Activated CD8-positive, alpha-beta T cell treated with anti-CD3 and anti-CD28 coated beads for 36 hours (primary cell): ENCODE measurements at places on chromosomes 5 and 9.

DNA sequence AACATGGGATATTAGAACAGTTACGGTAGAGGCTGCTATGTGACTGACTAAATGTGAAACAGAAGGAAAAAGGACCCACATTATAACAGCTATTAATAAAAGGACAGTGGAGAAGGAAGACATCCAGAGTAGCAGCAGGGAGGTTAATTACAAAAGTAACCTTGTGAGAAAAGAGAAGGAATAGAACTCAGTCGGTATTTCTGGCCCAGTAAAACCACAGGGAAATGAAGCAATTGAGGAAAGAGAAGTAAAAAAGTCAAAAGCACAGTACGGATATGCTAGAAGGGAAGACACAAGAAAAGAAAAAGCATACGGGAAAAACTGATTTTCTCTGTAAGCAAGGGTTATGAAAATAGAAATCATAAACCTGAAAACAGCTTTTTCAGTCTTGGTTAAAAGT is 164.7 kb downstream of the RFX3 start:
- no peak for DNase-seq

DNA sequence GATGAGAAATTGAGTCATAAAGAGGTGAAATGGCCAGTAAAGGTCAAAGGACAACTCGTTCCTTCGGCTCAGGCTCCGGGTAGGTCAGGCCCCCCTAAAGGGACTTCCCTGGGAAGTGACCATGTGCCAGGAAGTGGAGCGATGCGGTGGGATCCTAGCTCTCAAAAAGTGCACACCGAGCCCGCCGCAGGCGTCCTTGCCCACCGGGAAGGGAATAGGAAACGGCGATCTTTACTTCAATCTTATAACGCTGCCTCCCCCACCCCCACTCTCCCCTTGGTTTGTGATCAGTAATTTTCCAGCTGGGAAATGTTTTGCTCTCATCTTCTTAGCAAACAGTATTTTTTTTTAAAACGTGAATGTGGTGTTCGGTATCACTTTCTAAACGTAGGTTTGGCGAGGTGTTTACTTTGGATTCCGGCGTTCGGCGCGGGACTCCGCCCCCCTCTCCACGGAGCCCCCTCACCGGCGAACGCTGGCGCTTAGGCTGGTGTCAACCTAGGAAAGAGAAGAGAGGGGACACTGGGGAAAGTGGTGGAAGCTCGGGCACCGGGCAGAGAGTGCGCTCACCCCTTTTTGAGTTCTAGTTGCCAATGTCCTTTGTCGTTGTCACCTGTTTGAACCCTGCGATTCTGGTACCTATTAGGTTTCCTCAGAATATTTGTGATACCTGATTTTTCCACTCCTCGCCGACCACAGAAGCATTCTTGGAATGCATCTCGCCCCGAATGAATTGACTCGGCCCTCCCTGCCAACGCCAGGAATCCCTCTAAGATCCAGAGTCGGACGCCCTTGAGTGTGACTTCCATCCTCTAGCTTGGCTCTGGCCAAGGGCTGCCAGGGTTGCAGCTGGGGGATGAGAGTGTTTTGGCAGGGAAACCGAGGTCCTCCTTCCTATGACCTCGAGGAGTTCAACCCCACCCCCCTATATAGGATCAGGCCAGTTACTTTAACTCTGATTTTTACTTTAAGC is 1.8 kb upstream of the KLF4 start:
- DNase-seq: no peak

DNA sequence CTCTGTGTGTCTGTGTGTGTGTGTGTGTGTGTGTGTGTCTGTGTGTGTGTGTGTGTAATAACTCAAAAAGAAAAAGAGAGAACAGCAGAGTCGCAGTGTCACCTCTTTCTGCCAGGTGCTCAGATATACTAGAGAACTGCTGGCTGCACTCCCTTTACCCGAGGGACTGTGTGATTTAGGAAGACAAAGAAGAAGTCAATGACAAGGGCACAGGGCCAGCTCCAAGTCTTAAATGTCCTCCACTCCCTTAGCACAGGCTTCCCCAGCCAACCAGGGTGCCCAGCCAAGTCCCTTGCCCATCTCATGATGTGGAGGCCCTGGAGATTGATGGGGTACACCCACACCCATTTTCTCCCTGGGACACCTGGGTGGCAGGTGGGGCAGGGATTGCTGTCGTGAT is 8.7 kb downstream of the CCNJL start:
- no peak for DNase-seq

DNA sequence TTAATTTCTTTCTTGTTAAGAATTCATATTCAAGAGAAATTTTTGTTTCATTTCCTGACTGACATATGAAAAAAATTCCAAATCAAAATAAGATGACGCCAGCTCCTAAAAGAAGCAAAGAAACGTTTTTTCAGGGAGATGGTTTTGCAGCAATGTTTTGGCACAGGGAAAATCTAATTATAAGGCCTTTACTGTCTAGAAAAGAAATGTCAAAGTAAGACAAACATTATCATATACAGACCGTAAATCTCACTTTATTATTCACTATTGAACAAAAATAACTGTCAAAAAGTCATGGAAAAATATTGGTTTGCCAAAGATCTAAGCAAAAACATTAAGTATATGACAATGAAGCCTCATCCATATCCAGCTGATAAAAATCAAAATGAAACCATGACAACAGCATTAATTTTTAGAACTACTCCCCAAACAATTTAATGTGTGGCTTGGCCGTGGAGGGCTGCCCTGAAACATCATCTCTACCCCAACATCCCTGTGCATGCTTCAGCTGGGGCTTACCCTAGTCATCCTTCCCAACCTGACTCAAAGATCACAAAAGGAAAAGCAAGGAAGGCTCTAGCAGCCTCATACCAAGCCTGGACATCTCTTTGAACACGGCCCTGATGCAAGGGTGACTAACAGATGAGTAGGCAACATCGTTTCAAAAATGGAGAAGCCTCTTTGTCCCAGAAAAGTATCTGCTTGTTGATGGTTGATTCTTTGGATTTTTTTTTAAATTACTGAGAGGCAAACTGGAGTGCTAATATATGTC is 95.6 kb downstream of the ARSB start:
- no peak for DNase-seq
